ENCODE measurements at places on chromosomes 4 and X.

DNA sequence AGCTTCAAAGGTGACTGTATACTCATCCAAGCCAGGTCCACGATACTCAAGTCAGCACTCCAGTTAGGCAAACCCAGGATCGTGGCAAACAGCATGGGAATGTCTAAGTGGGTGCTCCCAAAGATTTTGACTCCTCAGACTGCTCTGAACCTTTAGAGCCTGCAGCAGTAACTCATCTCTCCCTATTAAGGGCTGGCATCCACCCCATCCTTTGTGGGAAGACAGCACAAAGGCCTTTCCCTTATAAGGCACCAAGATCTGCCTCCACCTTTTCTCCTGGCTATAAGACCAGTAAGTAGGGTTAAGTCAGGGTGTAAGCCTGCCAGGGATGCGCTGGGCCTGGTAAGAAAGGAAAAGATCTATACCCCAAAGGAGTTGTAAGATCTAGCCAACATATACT is 23.6 kb upstream of the SLC25A43 start:
- DNase-seq, result peak; percentile 4

DNA sequence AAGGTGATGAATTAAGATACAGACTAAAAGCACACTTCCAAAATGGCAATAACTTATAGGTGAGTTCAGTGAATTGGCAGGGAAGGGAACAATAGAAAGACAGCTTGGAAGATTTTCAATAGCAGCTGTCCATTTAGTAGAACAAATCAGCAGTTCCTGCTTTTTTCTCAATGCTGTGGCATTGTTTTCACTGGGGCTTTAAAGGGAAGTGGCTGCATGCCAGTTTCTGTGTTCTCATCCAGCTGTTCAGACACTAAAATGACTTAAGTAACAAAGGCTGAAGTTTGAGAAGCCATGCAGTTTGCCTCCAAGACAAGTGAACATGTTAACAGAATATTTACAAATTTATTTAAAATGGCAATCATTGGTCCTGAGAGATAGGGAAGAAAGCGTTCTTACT is 291.9 kb downstream of the FAM47A start:
- no peak for DNase-seq

- DNase-seq, result no peak
Measured at GRCh38 chr4:72109959-72110497, 78.2 kb downstream of the NPFFR2 start.

GRCh38 chr4:83828601-83829000 is 292.7 kb downstream of the GPAT3 start:
- DNase-seq, result no peak

DNA sequence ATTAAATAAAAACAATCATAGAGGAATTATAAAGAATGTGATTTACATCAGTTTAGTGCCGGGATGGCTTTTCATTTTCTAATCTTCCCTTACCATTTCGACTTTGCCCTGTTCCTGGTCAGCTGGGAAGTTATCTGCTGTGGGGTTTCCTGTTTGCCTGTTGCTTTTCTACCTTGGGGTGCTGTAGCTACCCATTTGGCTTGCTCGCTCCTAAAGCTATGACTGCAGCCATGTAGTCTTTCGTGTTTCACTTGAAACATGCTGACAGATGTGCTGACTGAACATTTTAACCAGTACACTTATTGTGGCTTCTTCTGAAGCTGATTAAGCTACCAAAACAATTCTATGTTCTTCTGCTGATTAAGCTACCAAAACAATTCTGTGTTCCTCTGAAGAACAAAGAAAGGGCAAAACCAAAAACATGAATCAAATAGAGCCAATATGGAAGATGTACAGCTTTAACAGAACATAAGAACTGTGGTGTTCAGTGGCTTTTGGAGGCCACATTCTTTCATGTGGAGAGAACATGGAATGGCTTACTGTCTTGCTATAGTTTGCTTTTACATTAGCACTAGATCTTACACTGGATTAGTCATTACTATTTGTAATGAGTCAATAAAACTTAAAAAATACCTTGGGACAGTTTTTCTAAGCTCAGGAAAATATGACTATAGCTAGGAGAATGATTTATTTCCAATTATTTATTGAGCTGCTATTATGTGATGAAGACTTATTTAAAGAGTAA is 440.4 kb downstream of the SPRY1 start:
- DNase-seq, result peak; percentile 63

DNA sequence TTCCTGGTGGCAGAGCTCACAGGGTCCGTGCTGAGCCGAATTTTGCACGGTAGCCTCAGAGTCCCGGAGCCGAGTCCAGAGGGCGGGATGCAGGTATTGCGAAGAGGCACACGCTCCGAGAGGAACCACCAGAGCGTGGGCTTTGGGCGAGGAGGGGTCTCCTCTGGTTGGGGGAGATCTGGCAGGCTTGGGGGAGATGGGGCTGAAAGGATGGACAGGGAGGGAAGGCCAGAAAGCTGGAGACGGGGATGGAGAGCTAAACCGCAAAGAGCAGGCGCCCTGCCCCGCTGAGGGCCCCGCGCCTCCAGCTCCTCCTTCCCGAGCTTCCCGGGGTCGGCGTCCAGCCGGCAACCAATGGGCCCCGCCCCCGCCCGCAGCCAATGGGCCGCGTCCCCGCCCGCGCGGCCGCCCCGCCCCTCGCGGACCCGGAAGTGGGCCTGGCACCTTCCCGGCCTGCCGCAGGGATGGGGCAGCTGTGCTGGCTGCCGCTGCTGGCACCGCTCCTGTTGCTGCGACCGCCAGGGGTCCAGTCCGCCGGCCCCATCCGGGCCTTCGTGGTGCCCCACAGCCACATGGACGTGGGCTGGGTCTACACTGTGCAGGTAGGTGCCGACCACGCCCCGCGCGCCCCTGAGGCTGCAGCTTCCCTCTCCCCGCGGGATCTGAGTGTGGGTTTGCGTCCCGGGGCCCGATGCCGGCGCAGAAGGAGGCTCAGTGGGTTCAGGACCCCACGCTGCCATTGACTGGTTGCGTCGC is at the start of gene MAN2B2:
TSS of gene MAN2B2 (plus strand) at position 443 of the 756 bp plus-strand sequence. CDS start at position 465, 22 bp downstream.
- peak; percentile 82 for DNase-seq

GRCh38 chrX:2336181-2336580 is 164.6 kb downstream of the DHRSX start:
- DNase-seq, result no peak

GRCh38 chr4:140790171-140790570 is 34.0 kb upstream of the TBC1D9 start:
- DNase-seq, result no peak

DNA sequence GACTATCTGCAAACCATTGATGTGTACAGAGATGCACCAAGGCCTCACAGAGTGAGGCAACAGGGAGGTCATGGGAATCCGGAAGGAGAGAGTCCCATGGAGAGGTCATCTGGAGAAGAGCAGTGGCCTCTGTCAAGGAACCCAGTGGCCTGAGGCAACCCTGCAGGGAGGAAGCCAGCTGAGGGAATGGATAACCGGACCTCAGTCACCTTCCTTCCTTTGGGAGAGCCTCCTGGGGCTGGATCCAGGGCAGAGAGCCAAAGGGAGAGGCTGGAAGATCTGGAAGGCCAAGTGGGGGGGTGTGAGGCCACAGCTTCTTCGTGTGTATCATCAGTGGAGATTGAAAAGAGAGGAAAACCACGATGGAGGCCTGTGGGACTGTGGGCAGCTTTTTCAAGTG is 24.3 kb upstream of the CD38 start:
- peak; percentile 34 for DNase-seq

- no peak for DNase-seq
Measured at GRCh38 chr4:152535360-152535902, 461 bp downstream of the FBXW7 start.

DNA sequence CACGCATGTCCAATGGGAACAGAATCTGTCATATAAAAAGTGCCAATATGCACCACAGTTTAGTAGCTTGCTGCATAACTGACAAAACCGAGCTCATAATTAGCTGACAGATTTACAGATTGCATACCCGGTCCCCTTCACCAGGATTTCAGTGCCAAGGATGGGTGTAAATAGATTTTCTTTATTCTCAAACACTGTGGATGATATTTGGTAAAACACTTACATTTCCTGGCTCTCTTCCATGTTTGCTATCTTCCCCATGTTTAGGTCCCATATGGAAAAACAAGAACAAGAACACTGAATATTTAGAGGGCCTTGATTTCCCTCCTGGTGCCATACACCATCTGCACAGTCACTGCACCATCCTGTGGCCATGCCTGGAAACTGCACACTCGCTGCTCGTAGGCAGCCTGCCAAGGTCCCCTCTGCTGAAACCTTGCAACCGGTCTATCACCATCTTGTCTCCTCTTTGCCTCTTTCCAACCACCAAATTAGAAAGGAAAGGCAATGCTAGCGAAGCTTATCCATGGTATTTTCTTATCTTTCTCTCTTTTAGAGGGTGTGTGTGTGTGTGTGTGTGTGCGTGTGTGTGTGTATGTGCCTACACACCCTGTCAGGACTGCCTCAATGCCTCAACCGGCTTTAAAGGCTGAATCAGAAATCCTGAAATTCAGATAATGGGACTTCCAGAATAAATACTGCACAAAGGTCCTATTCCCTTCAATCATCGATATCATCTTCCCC is 124.2 kb upstream of the MBNL3 start:
- DNase-seq, result peak; percentile 48

GRCh38 chrX:43706786-43707370 is 50.8 kb downstream of the MAOA start:
- DNase-seq, result peak; percentile 31

- no peak for DNase-seq
Measured at GRCh38 chr4:55635282-55635681, 816 bp downstream of the NMU start.

GRCh38 chrX:115233497-115234455 is at the start of gene LRCH2:
Gene LRCH2 (minus strand): TSS chrX:115234096. CDS start chrX:115234041, 55 bp downstream.
- peak; percentile 1 for DNase-seq

DNA sequence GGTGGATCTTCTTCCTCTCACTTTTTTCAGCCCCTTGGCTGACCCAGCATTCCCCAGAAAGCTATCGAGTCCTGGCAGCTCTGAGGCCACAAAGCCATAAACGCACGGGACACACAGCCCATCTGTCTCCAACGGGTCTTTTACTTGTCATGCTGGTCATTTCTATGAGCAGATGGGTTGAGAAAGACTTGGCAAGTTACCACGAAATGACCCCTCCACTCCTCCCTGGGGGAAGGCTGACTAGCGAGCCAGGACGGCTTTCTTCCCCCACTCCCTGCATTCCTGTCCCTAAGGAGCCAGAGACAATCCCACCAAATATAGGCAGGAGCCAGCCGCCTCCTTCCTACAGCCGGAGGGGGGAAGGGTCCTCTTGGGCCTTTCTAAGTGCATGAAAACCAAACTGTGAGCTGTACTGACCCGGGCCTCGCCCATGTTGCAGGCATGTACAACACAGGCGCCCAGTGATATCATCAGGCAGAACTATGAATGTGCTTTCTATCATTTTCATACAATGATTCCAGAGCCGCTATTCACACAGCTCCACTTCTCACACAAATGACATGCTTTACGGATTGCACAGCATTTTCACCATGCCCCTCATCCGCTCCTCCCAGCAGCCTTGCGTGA is 28.6 kb downstream of the AFAP1 start:
- peak; percentile 79 for DNase-seq

- DNase-seq, result no peak
Measured at GRCh38 chrX:149487292-149487691, 17.8 kb downstream of the IDS start.

DNA sequence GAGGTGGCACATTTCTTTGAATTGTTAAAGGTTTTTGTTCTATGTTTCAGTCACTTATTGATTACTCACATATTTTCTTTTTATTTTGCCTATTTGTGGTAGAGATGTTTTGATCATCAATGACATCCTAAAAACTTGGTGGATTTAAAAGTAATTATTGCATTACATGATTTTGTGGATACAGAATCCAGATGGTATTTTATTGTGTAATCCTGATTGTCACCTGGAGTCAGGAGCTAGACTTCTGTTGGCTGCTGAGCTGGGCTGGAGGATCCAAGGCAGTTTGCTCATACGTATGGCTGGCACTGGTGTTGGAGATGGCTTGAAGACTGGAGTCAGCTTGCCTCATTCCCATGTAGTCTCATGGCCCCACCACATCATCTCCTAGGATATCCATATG is 1009.6 kb upstream of the PCDH7 start:
- no peak for DNase-seq

- no peak for DNase-seq
Measured at GRCh38 chrX:108349210-108349609, 89.0 kb downstream of the COL4A6 start.

All from cardiac fibroblast (primary cell).